ENCODE measurements at places on chromosomes 5 and 9.

DNA sequence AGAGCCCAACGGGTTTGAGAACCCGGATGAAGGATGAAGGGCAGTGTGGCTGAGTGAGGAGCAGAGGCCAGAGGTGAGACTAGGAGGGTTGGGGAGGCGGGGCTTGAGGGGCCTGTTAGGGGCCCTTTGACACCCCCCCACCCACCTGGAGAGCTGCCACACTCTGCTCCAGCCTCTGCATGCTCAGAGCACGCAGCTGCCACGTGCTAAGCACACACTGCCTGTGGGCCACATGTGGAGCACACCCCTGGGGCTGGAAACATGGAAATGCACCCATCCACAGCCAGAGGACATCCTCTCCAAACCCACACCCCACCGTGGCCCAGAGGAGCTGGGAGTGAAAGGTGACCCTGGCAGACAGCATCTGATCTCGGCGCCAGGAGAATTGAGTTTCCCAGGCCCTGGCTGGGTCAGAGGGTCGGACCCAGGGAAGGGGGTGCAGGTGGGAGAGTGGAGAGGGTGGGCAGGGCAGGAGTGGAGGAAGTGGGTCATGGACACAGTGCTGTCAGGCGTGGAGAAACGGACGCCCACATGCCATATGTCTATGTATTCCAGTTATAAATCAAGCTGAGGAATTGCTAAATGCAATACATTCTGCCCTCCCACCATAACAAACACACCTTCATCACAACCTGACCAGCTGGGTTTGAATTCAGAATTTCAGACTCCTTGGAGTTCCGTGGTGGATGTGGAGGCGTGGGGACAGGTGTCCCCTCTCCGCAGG, 5.9 kb downstream of the DNM1 start:
- no peak overlapping the region for H3K4me3 ChIP-seq
- H3K4me1 ChIP-seq = peaks cover 3% of the 10 kb centered on the region
- DNase-seq = no peak

DNA sequence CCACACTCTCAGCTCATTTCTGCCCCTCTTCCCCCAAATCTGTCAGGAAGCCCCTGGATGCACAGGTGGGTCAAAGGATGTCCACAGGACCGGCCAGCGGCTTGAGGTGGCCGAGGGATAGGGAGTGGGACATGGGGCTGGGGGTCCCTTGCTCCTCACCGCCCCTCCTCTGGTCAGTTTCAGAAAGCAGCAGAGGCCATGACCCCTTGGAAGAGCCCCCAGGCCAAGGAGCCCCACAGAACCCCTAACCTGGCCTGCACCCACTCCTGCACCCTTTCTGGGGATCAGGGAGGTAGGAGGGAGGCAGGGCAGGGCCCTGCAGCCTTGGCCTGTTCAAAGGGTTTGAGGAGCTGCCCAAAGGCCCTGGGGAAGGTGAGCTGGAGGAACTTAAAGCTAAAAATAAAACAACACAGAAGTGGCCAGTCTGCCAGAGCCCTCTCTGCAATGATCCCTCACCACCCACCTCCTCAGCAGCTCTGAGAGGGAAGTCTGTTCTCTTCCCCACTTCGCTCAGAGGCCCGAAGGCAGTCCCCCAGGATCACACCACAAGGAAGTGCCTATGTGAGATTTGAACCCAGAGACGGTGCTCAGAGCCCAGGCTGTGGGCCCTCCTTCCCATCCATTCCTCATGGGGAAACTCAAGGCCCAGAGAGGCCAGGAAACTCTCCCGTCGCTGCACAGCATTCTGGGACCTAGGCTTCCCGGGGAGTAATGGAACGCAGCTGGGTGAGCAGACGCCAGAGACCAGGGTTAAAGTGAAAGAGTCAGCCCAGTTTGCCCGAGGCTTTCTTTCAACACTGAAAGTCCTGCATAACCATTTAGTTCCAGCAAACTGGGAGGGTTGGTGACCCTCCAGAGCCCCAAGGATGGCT, 910 bp downstream of the ENG start:
- DNase-seq = no peak
- peaks cover 22% of the 10 kb centered on the region for H3K4me1 ChIP-seq
- peak overlapping the region; percentile 85 for H3K4me3 ChIP-seq
- H3K36me3 ChIP-seq = peaks cover 16% of the 10 kb centered on the region
- H3K27ac ChIP-seq = peak overlapping the region; percentile 87

GRCh38 chr5:67021521-67021920, 175.1 kb downstream of the CD180 start:
- no peaks in the 10 kb centered on the region for H3K27me3 ChIP-seq
- no peak overlapping the region for H3K4me3 ChIP-seq
- no peak for DNase-seq
- peaks cover 4% of the 10 kb centered on the region for H3K36me3 ChIP-seq
- H3K4me1 ChIP-seq = no peaks in the 10 kb centered on the region
- H3K27ac ChIP-seq = no peak overlapping the region

- H3K4me3 ChIP-seq = no peak overlapping the region
- no peaks in the 10 kb centered on the region for H3K4me1 ChIP-seq
- H3K27me3 ChIP-seq = no peaks in the 10 kb centered on the region
- peaks cover 50% of the 10 kb centered on the region for H3K36me3 ChIP-seq
These were observed 116.5 kb downstream of the CPLANE1 start for GRCh38 chr5:37132646-37133045.
